Colonic mucosa (tissue), 4 donors: ENCODE measurements at places on chromosomes 1 and 21. TPM values are rescaled to one million over a fixed set of nuclear protein-coding genes. Genes with fewer than 3 reads are reported as not detected.

GRCh38 chr1:172723251-172723650, 64.3 kb downstream of the FASLG start:
- H3K36me3 ChIP-seq: no peaks in the 10 kb centered on the region
- H3K27ac ChIP-seq: no peak overlapping the region
- H3K4me3 ChIP-seq: no peak overlapping the region
- no peak for DNase-seq
- H3K27me3 ChIP-seq: no peaks in the 10 kb centered on the region
- H3K4me1 ChIP-seq: no peaks in the 10 kb centered on the region

GRCh38 chr21:32966120-32966519, 59.6 kb upstream of the OLIG2 start:
- H3K4me1 ChIP-seq: no peaks in the 10 kb centered on the region
- H3K27me3 ChIP-seq: no peaks in the 10 kb centered on the region
- H3K36me3 ChIP-seq: no peaks in the 10 kb centered on the region
- no peak overlapping the region for H3K27ac ChIP-seq
- no peak overlapping the region for H3K4me3 ChIP-seq

DNA sequence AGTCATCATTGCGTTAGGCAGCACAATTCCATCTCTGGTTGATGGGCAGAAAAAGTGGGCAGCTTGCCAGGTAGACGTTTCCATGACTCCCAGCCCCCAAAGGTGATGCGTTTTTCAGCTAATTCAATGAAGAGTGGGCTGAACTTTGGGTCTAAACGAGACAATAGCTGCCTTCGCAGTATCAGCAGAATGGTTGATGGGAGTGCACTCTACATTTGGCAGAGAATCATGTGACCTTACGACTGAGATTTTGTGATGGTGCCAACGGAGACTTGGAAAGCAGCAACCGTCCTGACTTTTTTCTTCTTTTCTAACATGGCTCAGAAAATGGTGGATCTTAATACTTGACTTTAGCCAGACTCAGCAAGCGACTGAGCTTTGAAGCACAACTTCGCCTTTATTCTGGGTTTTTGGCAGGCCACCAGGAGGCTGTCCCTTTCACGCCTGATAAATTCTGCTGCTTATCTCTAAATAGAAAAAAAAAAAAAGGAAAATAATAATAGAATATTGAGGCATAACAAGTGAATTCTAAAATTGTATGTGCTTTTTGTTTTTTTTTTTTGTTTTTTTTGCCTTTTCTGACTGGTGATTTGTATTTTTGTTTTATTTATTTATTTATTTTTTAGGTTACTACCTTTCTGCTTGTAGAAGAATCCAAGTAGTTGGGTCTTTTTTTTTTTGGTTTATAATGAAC, 804.8 kb downstream of the USP25 start:
- peak; percentile 27 for DNase-seq
- H3K4me3 ChIP-seq: no peak overlapping the region
- H3K4me1 ChIP-seq: no peaks in the 10 kb centered on the region
- no peak overlapping the region for H3K27ac ChIP-seq
- H3K36me3 ChIP-seq: no peaks in the 10 kb centered on the region

DNA sequence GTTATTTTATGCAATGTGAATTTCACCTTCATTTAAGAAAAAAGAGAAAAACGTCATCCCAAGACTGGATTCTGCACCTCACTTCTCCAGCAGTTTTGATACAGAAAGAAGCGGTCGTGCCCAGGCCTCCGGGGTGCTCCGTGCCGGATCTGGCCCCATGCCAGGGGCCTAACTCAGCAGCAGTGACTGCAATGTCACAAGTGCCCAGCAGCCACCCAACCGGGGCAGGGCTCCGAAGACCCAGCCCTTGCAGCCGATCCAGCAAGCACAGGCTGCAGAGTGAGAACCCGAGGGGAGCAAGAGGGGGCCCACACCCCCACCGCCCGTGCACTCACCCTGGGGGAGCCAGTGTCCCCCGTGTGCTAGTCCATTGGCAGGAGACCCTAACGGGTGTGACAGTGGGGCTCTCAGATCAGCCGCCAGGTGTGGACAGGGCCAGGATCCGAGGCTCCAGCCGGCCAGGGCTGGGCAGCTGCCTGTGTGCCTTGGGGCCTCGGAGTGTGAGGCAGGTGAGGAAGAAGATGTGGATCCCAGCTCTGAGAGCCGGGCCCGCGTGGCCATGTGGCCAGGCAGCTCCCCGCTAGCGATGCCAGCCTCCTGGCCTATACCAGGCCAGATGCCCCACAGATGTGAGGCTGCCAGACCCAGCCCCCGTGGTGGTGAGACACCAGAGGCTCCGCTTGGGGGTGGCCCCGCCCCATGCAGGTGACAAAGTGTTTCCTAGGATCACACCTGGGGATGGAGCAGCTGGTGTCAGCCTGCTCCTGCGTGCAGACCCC, 60.6 kb downstream of the MEGF6 start:
- no peaks in the 10 kb centered on the region for H3K4me1 ChIP-seq
- H3K27ac ChIP-seq: no peak overlapping the region
- H3K36me3 ChIP-seq: no peaks in the 10 kb centered on the region
- H3K4me3 ChIP-seq: no peak overlapping the region
- DNase-seq: no peak

GRCh38 chr1:76868154-76868882, 1.0 kb downstream of the ST6GALNAC5 start:
- peaks cover 19% of the 10 kb centered on the region for H3K27me3 ChIP-seq
- DNase-seq: no peak
- peak overlapping the region; percentile 24 for H3K4me3 ChIP-seq
- H3K27ac ChIP-seq: no peak overlapping the region

DNA sequence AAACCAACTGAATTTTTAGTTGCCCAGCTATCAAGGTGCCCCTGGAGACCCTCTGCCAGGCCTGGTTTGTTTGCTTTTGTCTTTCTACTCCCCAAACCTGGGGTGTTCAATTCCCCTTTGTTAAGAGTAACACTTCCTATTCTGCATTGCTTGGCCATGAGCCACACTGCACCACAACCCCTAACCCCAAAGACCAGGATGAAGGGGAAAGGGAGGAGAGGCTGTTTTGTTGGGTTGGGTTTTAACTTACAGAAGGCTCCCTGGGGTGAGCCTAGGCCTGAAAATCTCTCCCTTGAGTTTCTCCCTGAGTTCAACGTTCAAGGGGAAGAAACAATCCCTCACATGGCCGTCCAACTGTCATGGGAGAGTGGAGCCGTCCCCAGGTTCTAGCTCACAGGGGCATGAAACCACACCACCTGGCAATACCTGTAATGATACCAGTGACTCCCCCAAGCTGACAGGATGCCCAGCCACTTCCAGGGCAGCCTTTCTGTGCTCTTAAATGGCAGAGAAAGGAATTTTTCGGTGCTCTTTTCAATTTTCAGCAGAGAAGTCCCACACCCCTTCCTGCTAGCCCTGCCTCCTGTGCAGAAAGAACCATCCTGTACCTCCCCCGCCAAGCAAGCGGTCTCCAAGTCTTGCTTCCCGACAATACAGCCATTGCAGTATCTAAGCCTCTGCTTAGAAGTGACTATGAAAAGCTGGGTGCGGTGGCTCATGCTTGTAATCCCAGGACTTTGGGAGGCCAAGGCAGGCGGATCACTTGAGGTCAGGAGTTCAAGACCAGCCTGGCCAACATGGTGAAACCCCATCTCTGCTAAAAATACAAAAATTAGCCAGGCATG, 14.9 kb downstream of the SLC45A3 start:
- peak overlapping the region; percentile 60 for H3K27ac ChIP-seq
- H3K4me1 ChIP-seq: peaks cover 38% of the 10 kb centered on the region
- H3K27me3 ChIP-seq: no peaks in the 10 kb centered on the region

DNA sequence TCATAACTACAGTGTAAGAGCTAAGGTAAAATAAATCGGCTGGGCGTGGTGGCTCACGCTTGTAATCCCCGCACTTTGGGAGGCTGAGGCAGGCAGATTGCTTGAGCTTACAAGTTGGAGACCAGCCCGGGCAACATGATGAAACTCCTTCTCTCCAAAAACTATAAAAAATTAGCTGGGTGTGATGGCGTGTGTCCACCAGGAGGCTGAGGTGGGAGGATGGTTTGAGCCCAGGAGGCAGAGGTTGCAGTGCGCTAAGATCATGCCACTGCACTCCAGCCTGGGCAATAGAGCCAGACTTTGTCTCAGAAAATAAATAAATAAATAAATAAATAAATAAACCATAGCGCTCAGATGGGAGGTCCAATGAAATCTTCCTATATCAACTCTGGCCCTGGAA, 16.7 kb upstream of the FAM110D start:
- H3K27me3 ChIP-seq: no peaks in the 10 kb centered on the region
- no peak overlapping the region for H3K4me3 ChIP-seq
- H3K4me1 ChIP-seq: no peaks in the 10 kb centered on the region
- DNase-seq: no peak
- H3K36me3 ChIP-seq: no peaks in the 10 kb centered on the region

DNA sequence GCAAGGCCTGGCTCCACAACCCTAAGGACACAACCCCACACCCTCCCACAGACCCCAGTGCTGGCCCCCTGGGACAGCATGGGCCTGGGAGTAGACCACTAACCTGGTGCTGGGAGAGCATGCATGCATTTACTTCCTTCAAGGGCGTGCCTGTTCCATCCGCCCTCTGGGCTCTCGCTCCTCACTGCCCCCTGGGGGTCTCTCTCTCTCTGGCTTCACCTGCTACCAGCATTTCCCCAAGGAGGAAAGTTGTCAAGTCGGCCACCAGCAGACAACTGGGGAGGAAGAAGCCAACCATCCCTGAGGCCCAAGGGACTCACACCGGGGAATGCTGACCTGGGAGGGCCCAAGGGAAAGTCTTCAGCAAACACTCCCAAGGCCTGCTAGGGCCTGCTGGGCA, 6.5 kb downstream of the LRP8 start:
- no peak for DNase-seq
- H3K27me3 ChIP-seq: no peaks in the 10 kb centered on the region
- no peaks in the 10 kb centered on the region for H3K36me3 ChIP-seq
- H3K4me3 ChIP-seq: no peak overlapping the region
- no peaks in the 10 kb centered on the region for H3K4me1 ChIP-seq
- H3K27ac ChIP-seq: no peak overlapping the region

DNA sequence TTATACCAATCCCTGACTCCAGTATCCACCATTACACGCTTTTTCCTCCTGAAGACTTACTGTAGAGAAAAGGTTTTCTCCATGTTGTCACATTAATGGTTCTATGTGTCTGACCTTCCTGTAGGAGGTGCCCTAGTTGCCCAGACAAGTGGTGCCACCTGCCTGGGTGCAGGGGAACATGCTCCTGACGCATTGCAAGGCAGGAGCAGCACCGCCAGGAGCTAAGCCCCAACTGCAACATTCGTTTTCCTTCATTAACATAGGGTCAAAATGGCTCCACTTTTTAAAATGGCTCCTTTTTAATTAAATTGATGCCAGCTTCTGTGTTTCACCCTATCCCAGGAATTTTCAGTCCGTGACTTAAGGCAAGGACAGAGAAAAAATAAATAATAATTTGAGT, 220.1 kb upstream of the SAMSN1 start:
- no peak overlapping the region for H3K27ac ChIP-seq
- H3K4me3 ChIP-seq: no peak overlapping the region
- no peak for DNase-seq
- H3K36me3 ChIP-seq: no peaks in the 10 kb centered on the region
- H3K4me1 ChIP-seq: no peaks in the 10 kb centered on the region

Gene TRMT13
- total RNA-seq: 11.5 TPM

Gene TMEM269
- 0.10 TPM for total RNA-seq

Gene UBE2U
- not detected for total RNA-seq

Gene KRTAP21-2
- total RNA-seq: not detected

Gene FCRL5
- total RNA-seq: 1.8 TPM

Gene PRAMEF6
- not detected for total RNA-seq

Gene DIP2A
- total RNA-seq: 40.4 TPM
